Breast epithelium (tissue), 4 donors: ENCODE measurements at places on chromosomes 3 and 15. TPM values are rescaled to one million over a fixed set of nuclear protein-coding genes. Genes with fewer than 3 reads are reported as not detected.

Gene LRRIQ4
- total RNA-seq, result not detected

Gene SYNPR
- not detected for total RNA-seq

Gene TLE3
- total RNA-seq, result 73.4 TPM

Gene PLSCR5
- not detected for total RNA-seq

Gene PRSS50
- not detected for total RNA-seq

Gene SRGAP3
- total RNA-seq, result 21.5 TPM

Gene SLC38A3
- not detected for total RNA-seq

Gene ZIC4
- total RNA-seq, result under 0.01 TPM

Gene TM4SF1
- 559 TPM for total RNA-seq

Gene CHRM5
- not detected for total RNA-seq

Gene ACTC1
- total RNA-seq, result 0.15 TPM

Gene RUBCN
- total RNA-seq, result 26.3 TPM

Gene FSIP1
- 16.2 TPM for total RNA-seq

Gene SNTN
- total RNA-seq, result not detected
